ENCODE measurements at places on chromosomes 5 and 9. TPM values are rescaled to one million over a fixed set of nuclear protein-coding genes. Genes with fewer than 3 reads are reported as not detected.

- DNase-seq: peak; percentile 39
Measured at GRCh38 chr5:143733665-143734455, 78.1 kb upstream of the HMHB1 start.

PNPLA7 gene
- total RNA-seq: 1.6 TPM

GRCh38 chr9:82922686-82923085, 140.3 kb downstream of the RASEF start:
- DNase-seq: no peak

- peak; percentile 86 for DNase-seq
Measured at GRCh38 chr5:158695595-158696330, 404.0 kb downstream of the EBF1 start.

RNF130 gene
- 76.4 TPM for total RNA-seq

GRCh38 chr5:172076761-172077244, 70.4 kb upstream of the FBXW11 start:
- peak; percentile 60 for DNase-seq

- DNase-seq: no peak
Measured at GRCh38 chr9:106857811-106858470, 5.0 kb upstream of the ZNF462 start.

- DNase-seq: no peak
Measured at GRCh38 chr5:151868451-151868850, 56.2 kb downstream of the GLRA1 start.

MROH2B gene
- not detected for total RNA-seq

DNA sequence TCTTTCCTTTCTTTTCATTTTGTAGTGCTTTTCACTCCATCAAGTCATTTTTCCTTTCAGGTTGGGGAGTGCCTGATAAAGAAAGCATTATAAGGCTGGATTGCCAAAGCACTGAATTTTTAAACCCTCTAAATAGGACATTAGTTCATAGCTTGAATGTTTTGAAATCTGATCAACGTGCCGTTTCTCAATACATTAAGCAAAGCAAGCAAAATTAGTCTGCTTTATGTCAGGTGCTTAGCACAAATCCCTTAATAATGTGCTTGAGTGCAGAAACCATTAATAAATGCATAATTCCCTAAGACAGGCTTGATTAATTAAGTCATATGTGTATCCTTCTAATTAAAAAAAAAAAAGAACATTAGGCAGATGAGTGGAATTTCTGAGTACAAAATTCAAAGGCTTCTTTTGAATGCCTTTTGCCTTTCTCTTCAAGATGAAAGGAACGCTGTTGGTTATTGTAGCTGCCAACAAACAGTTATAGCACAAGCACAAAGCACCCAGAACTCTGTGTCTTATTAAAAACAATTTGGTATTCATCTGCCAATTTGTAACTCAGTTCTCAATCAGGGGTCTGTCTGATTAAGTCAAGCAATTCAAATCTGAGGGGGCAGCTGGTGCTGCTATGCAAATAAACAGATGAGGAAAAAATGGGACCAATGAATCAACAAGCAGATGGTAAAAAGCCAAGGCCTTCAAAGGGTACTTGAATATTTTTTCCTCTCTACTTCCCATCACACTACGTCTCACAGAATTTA, 233.7 kb downstream of the TLE1 start:
- DNase-seq: no peak

GRCh38 chr9:26882154-26882553, 10.4 kb downstream of the CAAP1 start:
- no peak for DNase-seq

TMEM8B gene
- 9.3 TPM for total RNA-seq

HEMGN gene
- total RNA-seq: not detected

DNA sequence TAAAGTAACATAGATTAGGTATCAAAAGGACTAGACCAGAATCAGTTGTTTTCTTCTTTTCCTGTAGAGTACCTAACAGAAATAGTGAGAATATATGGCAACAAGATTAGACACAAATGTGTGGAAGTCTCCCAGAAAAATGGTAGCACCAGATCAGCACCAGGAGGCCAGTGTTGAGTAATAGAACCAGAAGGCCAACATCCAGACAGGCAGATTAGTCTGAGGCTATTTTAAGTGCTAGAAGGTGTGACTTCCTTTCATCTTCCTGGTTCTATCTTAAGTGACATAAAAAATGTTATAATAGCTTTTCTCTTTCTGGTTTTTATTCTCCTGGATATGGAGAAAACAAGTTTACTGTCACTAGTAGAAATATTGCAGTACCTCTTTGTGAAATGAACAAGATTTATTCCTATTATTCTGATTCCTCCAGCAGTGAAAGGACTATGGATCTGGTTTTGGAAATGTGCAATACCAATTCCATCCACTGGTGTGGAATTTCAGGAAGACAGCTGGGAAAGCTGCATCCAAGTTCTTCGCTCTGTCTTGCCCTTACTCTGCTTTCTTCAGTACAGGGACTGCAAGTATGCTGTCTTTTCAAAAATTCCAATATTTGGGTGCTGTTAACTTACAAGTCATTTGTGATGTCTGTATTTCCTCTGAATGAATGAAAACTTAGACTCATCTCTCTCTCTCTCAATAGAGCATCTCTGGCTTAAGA, 39.1 kb downstream of the SHLD3 start:
- DNase-seq: no peak

DNA sequence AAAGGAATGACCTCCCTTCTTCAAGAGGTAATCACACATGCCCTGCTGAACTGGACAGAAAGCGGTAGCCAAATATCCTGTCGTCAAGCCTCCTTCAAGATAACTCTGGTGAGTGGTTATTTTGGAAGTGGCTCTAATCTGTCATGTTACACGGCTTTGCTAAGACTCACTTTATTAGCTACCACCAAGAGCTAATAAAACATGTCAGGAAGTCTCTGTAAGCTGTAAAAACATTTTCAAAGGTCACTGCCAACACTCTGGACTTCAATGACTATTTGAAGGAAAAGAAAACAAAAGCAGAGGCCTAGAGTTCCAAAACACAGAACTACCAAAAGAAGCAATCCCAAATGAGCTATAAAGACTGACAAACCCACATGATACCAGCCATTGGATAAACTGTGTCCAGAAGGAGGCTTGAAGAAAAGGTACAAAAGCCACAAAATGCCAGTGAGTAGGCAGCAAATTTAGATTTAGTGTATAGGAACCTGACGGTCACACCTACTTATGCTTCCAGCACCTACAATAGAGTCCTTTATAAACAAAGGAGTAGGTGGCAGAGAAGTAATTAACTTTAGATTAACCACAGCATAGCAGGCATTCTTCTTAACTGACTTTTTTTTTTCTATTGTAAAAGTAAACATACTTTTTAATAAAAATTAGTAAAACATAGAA, 97.3 kb upstream of the EQTN start:
- DNase-seq: no peak

PCDHGA5 gene
- total RNA-seq: 1.1 TPM

DNA sequence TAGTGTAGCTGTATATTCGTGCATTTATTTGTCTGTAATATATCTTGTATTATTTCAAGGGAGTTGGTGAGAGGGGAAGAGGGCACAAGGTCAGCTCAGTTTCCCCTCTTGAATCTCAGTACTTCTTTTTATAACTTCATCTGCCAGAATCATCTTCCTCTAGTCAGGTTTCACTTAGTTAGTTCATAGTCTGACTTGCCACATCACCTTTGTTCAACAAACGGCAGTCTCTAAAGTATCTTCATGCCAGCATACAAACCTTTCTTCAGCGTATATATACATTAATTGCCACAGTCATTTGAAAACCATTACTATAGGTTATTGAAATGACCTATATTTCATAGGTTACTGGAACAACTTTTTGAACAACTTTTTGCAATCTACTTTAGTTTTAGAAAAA, 1.6 kb downstream of the ECM2 start:
- no peak for DNase-seq
